ENCODE measurements at places on chromosomes 16 and 17.

GRCh38 chr16:2775765-2776499 lies 1.1 kb downstream of the ELOB start:
- no peak for DNase-seq

- DNase-seq: no peak
Observed at GRCh38 chr17:17129466-17129865, 76.7 kb downstream of the PLD6 start.

DNA sequence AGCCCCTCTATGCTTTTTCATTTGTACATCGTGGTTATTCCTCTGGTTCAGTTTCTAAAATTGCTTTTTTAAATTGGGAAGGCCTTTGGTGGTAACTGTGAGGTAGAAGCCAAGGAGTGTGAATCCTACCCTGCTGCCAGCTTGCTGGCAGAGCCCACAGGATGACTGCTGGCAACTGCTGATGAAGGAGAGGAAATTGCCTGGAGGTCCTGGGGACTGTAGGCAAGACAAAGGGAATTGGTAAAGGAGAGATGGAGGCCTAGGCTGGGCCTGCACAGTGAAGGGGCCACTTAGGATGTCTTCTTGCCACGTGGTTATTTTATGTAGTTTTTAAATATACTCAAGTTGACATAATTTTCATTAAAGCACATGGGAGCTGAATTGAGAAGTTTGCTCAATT lies 15.8 kb downstream of the C17orf58 start:
- DNase-seq: no peak

GRCh38 chr16:31033709-31034492 lies 543 bp downstream of the STX4 start:
- peak; percentile 82 for DNase-seq

- no peak for DNase-seq
Observed at GRCh38 chr17:35404360-35404759, 27.9 kb downstream of the SLFN12 start.

Data from H4 (cell line).